Left ventricle myocardium superior (tissue), 1 donor: ENCODE measurements at places on chromosomes 12 and 14. TPM values are rescaled to one million over a fixed set of nuclear protein-coding genes. Genes with fewer than 3 reads are reported as not detected.

GRCh38 chr14:36091096-36091495 lies 85.4 kb downstream of the PTCSC3 start:
- no peak for DNase-seq

DNA sequence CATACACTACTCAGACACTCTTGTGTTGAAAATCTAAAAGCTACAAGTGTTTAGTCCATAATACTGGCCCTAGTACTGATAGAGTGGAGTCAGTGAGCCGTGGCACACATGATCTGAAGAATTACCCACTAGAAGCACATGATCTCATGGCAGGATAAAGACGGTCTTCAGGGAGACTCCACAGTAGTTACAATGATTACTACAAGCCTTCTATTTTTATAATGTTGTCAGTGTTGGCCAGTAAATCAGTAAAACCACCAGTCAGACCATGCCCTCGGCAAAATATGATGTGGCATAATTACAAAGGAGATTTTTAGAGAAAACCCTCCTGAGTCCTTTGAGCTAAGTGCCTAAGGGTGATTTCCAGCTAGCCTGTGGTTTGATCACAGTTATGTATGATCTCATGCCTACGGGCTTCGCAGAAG lies 114.9 kb downstream of the PDZRN4 start:
- DNase-seq: no peak

GRCh38 chr12:102643879-102644575 lies 163.7 kb upstream of the IGF1 start:
- no peak for DNase-seq

GRCh38 chr12:119036878-119037825 lies 55.8 kb downstream of the SRRM4 start:
- no peak for DNase-seq

DNA sequence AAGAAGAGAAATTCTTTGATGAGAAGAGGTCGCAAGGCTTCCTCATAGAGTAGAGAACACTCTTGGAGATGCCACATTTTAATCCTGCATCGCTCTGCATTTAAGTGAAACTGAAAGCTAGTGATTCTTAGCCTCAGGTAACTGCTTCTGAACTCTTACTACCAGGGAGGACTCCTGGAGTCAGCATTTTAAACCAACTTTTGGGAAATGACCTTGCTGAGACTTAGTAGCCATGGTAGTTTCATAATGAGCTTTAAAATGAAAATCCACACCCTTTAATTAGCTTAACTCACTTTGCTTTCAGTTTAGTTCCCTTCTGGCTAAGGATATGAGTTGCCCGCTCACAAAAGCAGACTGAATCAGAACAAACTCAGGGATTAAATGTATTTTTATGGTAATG lies 80.3 kb downstream of the SYNE2 start:
- no peak for DNase-seq

DNA sequence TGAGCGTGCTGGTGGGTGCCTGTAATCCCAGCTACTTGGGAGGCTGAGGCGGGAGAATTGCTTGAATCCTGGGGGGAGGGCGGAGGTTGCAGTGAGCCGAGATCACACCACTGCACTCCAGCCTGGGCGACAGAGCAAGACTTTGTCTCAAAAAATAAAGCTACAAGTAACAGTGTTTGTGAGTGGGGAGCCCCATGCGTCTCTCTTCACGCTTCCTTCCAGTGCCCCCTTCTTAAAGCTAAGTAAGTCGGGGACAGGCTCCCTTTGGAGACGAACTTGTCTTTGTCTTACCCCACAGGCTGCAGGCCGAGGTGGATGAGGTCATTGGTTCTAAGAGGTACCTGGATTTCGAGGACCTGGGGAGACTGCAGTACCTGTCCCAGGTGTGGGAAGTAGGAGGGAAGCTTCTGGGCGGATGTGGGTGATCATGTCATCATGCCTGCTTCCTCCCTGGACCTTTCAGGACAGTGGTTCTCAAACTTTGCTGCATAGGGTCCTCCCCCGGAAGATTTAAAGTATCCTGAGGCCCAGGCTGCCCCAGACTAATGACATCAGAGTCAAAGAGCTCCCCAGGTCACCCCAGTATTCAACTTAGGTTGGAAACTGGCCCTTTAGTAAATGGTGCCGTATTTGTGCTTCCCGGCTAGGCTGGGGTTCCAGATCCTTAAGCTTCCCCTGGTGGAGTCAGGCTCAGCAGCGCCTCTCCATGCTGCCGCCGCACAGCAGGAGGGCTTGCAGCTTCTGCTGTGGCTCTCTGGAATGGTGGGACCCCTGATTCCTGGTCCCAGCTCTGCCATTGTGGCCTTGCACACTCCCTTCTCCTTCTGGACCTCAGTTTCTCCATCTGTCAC lies 37.1 kb downstream of the CYP46A1 start:
- no peak for DNase-seq

GRCh38 chr14:99101855-99102461 lies 170.0 kb downstream of the BCL11B start:
- DNase-seq: no peak

DNA sequence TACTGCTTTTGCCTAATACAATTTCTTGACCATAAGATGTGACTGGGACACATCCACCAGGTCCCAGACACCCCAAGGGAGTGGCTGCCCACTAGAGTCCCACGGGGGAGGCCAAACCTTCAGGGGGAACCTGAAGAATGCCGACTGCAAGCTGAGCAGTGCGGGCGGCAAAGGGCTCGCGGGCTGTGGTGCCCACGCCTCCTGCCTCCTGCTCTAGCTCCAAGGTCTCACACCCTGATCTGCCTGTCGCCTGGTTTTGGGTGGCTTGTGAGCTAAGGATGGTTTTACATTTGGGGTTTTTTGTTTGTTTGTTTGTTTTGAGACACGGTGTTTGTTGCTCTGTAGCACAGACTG lies 75.2 kb downstream of the MOK start:
- no peak for DNase-seq

DNA sequence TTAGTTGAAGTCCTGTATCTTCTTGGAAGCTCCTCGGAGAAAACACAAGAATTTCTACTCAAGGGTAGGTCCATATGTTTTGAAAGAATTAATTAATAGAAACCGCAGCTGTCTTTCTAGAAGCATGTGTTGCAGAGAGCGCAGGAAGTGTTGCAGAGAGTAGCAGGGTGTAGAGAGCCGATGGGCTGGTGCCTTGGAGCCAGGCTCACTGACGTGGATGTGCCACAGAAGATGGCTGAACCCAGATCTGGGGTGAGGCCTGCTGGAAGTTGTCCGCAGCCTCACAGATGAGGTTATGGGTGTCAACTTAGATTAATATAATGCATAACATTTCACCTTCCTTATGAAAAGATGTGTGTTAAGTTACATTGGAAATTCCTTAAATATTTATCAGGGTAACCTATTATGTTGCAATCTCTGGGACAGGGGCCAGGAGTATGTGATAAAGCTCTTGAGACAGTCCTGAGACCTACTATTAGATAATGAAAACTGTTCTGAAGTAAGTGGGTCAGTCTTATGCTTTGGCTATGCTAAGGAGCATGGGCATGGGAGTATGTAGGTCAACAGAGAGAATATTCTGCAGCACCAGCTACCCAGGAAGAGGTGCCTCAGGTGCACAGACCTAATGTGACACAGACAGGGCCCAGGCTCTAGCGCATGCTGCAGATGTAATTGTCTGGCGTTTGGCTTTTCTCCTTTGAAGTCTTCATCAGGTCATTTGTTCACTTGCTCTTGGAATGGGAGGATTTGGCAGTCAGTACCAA lies 973.3 kb downstream of the BCL11B start:
- no peak for DNase-seq

DNA sequence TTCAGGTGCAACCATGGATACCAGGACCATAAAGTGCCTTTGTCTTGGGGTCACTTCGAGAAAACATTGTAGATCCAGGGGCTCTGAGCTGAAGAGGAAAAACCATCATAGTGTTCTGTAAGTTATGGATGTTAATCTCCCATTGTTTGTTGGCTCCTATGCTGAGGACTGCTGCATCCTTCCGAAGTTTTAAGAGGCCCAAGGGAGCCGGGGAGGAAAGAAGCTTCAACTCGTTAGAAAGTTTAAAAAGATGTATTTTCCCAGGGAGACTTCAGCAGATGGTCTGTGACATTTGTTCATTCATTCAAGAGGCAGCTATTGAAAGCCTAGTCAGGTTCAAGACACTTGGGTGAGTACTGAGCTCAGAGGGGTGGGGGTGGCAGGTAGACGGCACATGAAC lies 378.8 kb upstream of the TBX3 start:
- no peak for DNase-seq

- no peak for DNase-seq
Measured at GRCh38 chr14:75476274-75476995, 45.8 kb upstream of the BATF start.

DNA sequence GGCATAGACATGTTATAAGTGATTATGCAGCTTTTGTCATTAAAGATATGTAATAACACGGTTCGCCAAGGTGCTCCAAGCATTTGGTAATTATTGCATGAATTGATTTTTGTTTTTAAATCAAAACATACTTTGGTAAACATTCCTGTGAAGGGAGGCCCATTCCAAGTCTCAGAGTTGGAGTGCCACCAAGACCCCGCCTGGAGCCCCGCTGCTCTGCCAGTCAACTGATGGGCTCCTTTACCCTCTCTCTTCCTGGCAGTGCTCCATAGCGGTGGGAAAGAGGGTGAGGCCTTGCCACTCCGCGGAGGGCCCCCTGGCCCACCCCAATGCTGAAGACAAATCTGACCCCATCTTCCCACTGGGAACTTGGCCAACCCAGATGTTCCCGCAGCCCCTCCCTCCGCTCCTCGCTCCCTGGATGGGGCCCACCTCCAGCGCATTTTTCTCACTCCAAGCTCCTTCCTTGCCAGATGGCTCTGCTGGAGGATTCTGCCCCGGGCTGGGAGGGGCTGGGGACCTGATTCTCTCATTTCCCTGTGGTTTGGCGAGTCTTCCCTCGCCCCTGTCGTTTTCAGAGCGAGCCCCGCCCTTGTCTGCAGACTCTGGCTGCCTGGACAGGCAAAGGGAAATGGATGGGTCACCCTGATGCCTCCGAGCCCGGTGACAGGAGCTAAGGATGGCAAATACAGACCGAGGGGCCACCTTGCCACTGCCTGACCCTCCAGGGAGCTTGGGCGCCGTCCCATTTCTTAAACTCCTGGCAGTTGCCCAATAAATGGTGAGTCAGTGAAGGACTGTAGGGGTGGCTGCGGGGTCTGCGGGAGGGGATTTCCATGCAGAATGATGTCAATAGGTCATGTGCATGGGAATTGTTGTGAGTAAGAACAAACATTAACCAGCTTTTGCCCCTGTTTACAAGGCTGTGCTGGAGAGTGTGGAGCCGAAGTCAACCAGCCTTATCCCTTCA lies 9.2 kb upstream of the PAPLN start:
- peak; percentile 67 for DNase-seq

GRCh38 chr12:104664351-104664750 lies 207.6 kb downstream of the CHST11 start:
- no peak for DNase-seq

- no peak for DNase-seq
Measured at GRCh38 chr14:102517392-102518062, 8.0 kb upstream of the ANKRD9 start.

DNA sequence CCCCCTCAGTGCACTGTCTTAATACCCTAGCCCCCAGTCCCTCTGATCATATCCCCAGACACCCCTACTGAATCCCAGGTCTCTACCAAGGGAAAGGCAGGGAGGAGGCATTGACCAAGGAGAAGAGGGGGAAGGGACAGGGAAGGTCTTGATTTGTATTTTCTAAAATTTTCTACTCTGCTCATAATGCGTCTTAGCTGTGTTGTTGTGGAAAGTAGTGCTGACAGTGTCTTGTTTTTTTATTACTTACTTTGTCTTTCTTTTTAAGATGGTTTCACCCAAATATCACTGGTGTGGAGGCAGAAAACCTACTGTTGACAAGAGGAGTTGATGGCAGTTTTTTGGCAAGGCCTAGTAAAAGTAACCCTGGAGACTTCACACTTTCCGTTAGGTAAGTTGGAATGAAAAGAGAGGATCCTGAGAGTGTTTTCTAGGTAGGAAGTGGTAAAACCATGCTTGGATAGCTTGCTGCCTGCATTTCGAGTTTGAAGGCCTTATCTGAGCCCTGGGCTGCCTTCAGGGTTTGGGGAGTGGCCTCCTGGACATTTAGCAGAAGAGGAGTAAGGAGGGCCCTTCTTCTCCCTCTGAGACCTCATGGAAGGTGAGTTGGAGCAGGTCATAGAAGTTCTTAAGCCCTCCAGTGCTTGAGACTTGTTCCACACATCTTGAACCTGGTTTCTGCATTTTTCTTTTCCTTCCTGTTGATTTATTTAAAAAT lies 27.4 kb downstream of the PTPN11 start:
- DNase-seq: no peak

- no peak for DNase-seq
Measured at GRCh38 chr12:116337312-116337711, 59.8 kb upstream of the MED13L start.

DNA sequence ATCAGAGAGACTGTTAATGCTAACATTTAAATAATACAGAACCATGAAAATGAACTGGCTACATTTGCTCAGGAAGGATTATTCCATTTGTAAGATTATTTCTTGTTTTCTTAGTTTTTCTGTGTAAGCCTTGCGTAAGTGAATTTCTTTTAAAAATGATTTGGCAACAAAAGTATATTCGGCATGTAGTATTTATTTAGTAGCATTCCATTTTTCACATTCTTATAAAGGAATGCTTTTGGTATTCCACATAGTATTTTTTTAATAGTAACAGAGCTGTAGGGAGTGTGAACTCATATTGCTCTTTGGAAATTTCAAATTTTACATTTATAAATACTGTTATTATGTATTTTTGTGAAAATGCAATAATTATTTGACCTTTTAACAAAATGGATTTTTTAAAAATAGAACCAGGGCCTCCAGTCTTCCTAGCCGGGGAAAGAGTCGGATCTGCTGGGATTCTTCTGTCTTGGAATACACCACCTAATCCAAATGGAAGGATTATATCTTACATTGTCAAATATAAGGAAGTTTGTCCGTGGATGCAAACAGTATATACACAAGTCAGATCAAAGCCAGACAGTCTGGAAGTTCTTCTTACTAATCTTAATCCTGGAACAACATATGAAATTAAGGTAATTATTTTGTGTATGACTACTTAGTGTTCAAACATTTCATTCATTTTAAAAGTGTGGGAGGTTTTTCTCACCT lies 1.2 kb downstream of the PTPRQ start:
- DNase-seq: no peak

DNA sequence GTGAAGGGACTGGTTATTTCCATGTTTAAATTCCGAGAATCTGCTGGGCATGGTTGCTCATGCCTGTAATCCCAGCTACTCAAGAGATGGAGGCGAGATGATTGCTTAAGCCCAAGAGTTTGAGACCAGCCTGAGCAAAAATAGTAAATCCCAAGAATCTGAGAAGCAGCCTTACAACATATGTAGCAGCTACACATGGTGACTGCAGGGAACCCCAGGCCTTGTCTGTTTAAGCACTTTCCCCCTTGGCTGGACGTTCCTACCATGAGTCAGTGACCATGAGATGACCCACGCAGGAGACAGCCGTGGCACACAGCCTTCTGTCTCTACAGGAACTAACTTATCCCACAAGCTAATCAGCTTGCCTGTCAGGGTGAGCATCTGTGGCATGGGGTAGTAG lies 5.5 kb upstream of the SLC24A4 start:
- DNase-seq: no peak

The CDKL1 gene
- total RNA-seq: 2.0 TPM

The CELA1 gene
- total RNA-seq: not detected

The RIN3 gene
- 14.7 TPM for total RNA-seq

The KRT72 gene
- not detected for total RNA-seq

The CRIP1 gene
- total RNA-seq: 59.4 TPM

The TMEM119 gene
- 1.4 TPM for total RNA-seq

The GEMIN2 gene
- total RNA-seq: 7.7 TPM

The GYS2 gene
- total RNA-seq: not detected

The PLEKHD1 gene
- total RNA-seq: 0.37 TPM
